ENCODE measurements at places on chromosomes 12 and 14.

GRCh38 chr12:6836851-6837250 is 3.9 kb upstream of the GNB3 start:
- DNase-seq: no peak

- DNase-seq: no peak
These were observed 80.4 kb upstream of the DIO3 start for GRCh38 chr14:101480747-101481530.

GRCh38 chr14:95300002-95300696 is 19.6 kb downstream of the CLMN start:
- no peak for DNase-seq

DNA sequence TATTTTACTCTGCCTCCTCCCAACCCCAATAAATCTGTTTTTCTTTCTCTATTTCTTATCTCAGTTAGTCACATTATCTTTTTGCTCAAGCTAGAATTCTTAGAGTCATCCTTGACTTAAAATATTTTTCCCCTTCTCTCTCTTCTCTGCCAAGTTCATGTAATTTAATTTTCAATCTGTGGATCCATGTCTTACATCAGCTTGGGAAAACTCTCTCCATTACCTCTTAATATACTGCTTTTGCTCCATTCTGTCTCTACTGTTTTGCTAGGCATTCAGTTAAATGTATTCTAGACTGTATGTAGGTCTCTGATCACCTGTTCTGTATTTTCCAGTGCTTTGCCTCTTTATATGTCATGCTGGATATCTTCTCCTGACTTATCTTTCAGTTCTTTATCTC is 51.0 kb upstream of the NR1H4 start:
- DNase-seq: no peak

DNA sequence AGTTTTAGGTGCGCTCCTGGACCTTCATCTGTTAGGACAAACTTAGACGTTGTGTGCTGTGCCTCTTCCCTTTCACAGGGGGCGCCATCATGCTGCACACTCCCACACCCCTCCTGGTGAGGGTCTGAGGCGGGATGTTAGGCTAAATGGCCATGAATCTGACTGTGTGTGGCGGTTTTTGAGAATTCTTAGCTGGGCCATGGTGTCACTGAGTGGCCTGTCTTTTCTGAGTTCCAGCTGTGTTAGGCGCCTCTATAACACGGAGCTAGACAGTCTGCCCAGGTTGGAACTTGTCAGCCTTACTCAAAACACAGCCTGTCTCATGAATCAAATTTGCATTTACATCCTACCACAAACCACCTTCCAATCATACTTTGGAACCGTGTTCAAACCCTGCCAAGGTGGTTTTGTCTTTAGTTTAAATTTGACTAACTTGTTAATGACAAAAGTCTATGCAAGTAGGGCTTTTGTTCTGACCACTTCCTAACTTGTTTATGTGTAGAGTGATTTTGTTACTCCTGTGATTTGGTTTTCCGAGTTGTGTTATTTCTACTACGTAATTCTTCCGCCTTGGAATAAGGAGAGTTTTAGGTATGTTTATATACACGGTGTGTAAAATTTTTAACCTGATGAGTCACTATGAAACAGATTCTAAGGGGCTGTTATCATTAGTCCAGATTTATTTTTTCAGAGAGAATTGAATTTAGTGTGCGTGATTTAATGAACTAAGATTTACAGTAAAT is 19.6 kb downstream of the ACVR1B start:
- DNase-seq: no peak

- no peak for DNase-seq
These were observed 15.8 kb downstream of the HIF1A start for GRCh38 chr14:61710853-61711817.

- DNase-seq: no peak
These were observed 15.3 kb downstream of the RPS6KL1 start for GRCh38 chr14:74907744-74908143.

- no peak for DNase-seq
These were observed 52.3 kb downstream of the KCNK10 start for GRCh38 chr14:88270776-88271175.

- DNase-seq: no peak
These were observed 16.0 kb downstream of the METTL3 start for GRCh38 chr14:21494902-21495762.

DNA sequence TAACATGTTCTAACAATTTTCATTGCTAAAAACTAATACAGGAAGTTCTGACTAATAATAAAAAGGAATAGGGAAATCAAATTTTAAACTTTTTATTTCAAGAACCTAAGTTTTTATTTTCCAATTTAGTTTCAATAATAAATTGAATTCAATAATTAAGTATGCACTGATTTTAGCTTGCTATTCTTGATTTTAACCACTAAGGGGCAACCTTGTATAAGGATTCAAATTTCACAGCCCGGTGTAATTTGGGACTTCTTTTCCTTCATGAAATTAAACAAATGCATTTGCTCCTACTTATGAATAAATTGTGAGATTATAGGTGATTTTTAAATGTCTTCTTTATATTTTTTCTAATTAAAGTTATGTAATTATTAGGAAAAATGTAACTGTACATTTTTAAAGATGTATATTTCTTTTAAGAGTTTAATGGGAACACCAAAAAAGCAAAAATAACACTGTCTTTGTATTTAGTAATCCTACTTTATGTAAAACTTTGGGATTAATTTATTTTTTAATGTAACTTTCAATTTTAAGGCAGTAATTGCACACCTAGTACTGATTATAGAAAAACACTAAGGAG is 241.4 kb upstream of the PDZRN4 start:
- no peak for DNase-seq

- DNase-seq: no peak
These were observed 23.3 kb downstream of the DMAC2L start for GRCh38 chr14:50335389-50335788.

DNA sequence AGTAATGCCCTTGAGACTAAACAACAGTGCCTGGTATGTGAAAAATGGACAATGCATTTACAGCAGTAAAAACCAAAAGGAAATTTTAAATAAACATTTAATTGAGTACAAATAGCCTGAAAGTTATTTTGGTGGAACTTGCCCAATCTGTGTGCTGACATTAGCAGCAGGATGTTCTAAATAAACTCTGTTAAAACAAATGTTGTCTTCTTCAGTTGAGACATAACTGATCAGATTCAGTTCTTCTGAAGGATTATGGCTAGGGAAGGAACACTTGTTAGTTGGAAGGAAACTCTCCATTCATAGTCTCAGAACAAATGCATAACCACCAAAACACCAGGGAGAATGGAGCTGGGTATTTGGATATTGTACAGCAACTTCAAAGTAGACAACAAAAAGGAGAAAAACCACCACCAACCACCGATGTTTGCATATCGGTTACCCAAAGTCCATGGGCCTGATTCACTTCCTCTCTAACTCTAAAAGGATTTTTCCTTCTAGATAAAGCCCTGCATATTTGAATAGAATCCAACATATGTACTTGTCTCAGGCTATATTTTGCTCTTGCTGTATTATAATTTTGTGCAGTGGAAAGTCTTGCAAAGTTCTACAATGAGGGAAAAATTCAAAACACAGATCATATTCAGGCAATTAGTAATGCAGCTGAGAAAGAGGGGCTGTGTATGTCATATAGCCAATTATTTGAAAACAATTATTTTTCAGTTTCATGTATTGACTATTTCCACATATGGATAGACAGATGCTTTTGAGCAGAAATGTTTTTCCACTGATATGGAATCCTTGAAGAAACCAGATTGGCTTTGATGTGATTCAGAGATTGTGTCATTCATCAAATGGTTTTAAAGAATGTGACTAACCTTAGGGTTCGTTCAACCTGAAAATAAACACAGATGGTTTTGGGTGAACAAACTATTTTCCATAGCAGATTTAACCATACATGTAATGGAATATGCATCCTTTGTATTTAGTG is 152.2 kb upstream of the BMP4 start:
- no peak for DNase-seq

- no peak for DNase-seq
These were observed 50.1 kb downstream of the FERMT2 start for GRCh38 chr14:52900731-52901130.

DNA sequence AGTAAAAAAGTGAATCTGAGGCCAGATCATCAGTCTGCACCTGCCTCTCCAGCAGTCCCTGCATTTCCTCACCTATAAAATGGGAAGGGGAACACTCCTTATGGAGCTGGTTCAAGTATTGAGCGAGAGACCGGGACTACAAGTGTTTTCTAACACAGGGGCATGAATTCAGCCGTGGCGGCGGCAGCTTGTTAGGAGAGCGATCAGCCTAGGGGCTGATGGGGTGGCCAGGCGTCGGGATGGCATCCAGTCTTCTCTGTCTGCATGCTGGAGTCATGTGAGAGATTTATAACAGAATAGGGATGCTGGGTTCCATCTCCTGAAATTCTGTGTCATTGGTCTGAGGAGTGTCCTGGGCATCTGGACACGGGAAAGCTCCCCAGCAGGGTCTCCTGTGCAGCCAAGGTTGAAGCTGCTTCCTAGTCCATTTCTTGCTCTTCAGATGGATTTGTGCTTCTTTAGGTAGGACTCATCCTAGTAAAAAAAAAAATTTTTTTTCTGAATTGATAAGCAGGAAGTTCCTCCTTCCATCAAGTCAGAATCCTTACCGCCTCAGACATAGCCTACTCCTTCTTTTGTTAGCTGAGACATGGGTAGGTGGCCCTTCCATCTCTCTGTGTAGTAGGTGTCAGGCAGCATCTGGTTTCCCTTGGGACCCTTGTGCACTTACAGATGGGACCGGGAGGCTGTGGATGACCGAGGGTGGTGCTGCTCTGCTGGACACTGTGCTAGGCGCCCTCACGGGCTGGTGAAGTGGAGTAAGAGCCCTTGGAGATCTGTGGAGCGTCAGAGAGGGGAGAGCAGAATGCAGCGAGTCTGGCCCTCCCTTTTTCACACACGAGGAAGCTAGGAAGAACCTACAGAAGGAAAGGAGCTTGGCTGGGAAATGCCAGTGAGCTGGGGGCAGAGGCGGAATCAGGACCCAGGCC is 146.7 kb downstream of the TSPAN9 start:
- DNase-seq: no peak

DNA sequence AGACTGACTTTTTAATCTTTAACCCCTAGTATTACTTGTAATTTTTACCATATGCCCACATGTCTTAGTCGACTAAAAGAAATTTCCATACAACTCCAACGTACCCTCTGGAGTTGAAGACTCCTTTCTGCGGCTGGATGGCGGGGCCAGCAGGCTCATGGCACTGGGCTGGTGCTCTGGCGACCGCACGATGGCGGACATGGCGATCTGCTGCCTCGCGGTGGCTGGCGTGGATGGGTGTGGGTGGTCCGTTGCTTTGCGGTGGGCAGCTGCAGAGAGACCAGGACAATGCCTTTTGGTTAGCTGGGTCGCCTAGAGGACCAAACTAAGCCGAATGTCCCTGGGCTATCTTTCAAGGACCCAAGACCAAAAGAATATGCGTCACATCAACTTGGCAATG is 50.2 kb downstream of the PRKAB1 start:
- no peak for DNase-seq

DNA sequence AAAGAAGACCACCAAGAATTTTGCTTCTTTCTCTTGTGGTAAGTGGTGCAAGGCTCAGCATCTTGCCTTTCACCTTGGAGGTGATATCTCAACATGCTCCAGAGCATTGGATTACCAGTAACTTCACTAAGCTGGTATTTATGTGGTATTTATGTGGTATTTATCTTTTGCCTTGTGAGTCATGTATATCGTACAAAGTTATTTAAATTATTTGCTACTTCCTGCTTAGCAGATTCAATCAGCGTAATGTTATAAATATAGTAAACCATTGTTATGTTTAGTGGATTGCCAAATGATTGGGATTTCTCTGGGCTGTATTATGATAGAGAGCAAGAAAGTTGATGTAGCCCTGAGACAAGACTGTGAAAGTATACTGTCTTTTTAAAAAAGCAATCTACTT is 366.4 kb downstream of the IPO8 start:
- no peak for DNase-seq

Measured in activated CD8-positive, alpha-beta memory T cell treated with anti-CD3 and anti-CD28 coated beads for 4 hours (primary cell).